NCI-H187 treated with DMSO at 0.1 percent for 48 hours (cell line): ENCODE measurements at places on chromosomes 6 and 20.

GRCh38 chr6:168128006-168128630 is 49.1 kb upstream of the FRMD1 start:
- no peak for DNase-seq

DNA sequence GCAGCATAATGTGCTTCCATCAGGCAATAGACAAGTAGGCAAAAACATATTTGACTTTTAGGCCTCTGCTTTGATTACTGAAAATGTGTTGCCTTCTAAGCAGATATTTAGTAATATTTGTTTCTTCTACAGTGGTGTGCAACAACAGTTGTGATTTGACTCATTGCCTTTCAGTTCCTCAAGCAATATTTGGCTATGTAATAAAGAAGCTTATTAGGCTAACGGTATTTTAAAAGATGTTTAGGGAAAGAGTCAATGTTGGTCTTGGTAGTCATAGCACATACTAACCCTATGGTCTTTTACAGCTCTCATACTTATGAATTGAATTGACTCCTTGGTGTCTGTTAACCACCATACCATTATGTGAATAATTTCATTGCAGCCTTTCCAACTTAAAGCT is 124.1 kb downstream of the GRIK2 start:
- no peak for DNase-seq

DNA sequence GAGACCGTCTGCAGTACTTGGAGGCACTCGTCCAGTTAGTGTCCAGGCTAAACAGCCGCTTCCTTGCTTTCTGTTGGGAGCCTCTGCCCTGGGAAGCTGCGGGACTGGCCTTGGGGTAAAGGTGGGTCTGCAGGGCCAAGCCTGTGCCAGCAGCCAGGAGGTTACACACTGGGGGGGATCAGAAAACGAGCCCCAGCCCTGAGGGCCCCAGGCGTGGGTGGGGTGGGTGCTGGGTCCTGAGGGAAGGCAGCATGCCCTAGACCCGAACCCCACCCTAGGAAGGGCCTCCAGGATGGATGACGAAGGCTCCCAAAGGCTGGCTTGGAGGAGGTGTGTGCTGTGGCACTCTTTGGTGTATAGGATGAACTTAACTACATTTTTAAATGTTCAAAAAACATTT is 335.2 kb downstream of the ZFAND3 start:
- DNase-seq = no peak

DNA sequence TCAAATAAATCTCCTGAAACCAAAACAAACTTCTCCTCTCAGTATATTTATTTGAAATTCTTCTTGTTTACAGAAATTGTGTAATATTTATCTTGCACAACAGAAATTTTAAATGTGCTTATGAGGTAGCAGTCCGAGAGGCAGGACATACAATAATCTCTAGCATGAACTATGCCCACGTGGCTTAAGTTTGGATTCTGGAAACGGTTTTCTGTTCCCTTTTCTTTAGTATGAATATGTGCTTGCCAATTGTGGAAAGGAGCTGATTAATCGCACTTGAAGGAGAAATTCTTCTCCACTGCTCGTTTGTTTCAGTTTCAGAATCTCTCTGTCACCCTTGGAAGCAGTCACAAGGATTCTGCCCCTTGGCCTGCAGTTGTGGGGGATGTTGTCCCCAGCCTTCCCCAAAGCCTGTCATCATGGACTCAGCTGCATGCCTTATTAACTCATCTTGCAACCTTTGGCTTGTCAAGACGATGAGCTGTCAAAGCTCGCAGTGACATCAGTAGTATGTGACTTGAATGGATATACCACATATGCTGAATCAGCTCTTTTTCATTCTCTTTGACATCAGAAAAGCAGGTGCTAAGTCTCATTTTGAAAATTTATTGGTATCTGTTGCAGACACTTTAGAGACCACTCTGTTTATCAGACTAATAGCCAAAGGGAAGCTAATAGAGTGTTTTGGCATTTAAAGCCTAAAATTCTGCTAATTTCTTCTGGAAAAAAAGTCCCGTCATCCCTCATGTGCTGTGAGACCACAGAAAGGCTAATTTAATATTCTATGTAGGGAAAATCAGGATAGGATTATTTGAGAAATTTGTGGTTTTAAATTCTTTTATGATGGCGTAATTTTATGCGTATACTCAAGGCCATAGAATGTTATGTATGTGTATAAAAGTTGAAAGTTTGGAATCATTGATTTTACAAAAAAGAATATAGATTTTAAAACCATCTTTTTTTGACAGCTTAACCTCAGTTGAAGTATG is 186.8 kb downstream of the ARID1B start:
- no peak for DNase-seq

- no peak for DNase-seq
These were observed 64.3 kb upstream of the TMEM30A start for GRCh38 chr6:75348882-75349261.

DNA sequence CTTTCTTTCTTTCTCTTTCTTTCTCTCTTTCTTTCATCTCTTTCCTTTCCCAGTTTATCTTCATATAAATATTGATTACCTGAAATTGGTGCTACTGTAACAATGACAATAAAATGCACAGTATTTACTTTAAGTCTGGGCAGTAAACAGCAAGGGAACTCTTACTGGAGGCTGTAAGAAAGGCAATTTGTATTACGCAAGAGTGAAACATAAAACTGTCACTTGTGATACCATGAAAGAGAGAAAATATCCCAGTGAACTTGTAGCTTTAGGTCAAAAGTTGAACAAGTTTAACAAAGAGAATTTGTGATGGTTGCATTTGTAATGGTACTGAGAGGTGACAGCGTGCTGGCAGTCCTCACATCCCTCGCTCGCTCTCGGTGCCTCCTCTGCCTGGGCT is 80.0 kb downstream of the EYS start:
- DNase-seq = no peak

GRCh38 chr6:164749221-164750064 is 560.0 kb downstream of the C6orf118 start:
- DNase-seq = no peak

GRCh38 chr6:125752773-125753172 is 3.3 kb downstream of the HEY2 start:
- no peak for DNase-seq

- no peak for DNase-seq
These were observed 22.4 kb upstream of the PBOV1 start for GRCh38 chr6:138240476-138241245.

DNA sequence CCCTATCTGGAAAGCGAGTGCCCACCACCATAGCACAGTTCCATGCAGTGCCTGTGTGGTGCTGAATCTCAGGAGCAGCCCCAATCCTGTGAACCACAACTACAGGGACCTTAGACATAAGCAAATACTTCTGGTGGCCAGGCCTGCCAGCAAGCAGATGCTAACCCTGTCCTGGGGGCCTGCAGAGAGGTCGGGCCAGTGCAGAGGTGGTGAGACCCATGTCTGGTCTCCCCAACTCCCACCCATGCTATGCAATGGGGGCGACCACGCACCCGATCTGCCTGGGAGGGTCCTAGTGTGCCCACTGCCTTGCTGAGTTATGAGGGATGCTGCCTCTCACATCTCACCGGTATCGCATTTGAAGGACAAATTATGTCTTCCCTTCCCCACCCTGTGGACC is 151.6 kb upstream of the ZNF337 start:
- DNase-seq = no peak

DNA sequence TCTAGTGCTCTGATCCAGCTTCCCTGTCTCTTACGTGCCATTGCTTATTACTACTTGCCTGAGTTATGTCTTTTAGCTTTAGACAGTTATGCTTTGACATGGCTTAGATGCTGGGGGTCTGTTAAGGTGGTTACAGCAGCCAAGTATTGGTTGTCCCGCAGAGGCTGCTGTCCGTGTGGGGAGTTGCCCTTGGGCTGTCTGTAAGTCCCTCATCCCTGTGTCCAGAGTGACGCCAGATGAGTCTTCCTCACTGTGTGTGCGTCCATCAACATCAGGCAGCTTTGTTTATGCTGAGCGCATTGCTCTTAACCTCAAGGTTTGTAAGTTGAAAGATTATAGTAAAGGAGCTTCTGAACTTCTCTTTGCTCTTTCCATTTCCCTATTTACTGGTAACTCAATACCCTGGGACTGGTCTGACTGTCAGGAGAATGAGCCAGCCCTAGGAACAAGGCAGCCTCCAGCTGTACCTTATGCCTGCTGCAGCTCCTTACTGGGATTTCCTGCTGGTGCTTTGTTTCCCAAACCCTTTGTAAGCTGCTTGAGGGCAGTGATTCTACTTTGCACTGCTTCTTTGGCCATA is 7.2 kb downstream of the FAM120B start:
- no peak for DNase-seq

GRCh38 chr6:132187816-132188215 is 213.5 kb downstream of the MOXD1 start:
- no peak for DNase-seq

DNA sequence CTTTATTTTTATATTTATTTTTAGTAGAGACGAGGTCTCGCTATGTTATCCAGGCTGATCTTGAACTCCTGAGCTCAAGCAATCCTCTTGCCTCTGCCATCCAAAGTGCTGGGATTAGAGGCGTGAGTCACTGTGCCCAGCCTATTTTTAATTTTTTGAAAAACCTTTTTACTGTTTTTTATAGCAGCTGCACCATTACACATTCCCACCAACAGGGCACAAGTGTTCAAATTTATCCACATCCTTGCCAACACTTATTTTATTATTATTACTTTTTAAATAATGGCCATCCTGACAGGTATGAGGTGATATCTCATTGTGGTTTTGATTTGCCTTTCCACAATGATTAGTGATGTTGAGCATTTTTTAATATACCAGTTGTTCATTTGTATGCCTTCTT is 42.5 kb downstream of the PACSIN1 start:
- DNase-seq = no peak
